ENCODE measurements at places on chromosomes 3 and 15. TPM values are rescaled to one million over a fixed set of nuclear protein-coding genes. Genes with fewer than 3 reads are reported as not detected.

Gene TTLL13
- total RNA-seq, result not detected

Gene FETUB
- total RNA-seq, result not detected

DNA sequence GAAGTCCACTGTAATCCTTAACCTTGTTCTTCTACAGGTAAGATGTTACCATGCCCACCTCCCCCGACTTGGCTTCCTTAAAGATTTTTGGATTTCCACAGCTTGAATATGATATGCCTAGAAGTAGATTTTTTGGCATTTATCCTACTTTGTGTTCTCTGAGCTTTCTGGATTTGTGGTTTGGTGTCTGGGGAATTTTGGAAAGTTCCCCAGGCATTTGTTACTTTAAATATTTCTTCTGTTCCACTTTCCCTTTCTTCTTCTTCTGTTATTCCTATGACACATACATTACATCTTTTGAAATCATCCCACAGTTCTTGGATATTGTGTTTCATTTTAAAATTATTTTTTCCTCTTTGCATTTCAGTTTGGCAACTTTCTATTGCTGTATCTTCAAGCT lies 122.1 kb upstream of the TMEM108 start:
- DNase-seq, result no peak

DNA sequence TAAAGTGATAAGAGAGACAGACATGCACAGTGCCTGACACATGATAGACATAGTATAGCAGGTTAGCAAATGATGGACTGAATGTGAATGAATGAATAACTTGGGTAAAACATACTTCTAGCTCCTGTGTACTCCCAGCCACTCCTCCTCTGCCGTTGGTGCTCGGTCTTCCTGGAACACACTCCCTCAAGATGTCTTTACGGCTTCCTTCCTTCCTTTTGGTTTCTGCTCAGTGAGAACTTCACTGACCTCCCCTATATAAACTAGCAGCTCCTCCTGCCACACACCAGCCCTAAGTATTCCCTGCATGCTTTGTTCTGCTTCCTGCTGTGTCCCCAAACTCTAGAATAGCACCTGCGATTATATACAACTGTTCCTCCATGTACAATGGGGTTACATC lies 50.2 kb downstream of the RAD54L2 start:
- DNase-seq, result no peak

GRCh38 chr15:92803852-92804609 lies 96.1 kb upstream of the CHD2 start:
- DNase-seq, result no peak

DNA sequence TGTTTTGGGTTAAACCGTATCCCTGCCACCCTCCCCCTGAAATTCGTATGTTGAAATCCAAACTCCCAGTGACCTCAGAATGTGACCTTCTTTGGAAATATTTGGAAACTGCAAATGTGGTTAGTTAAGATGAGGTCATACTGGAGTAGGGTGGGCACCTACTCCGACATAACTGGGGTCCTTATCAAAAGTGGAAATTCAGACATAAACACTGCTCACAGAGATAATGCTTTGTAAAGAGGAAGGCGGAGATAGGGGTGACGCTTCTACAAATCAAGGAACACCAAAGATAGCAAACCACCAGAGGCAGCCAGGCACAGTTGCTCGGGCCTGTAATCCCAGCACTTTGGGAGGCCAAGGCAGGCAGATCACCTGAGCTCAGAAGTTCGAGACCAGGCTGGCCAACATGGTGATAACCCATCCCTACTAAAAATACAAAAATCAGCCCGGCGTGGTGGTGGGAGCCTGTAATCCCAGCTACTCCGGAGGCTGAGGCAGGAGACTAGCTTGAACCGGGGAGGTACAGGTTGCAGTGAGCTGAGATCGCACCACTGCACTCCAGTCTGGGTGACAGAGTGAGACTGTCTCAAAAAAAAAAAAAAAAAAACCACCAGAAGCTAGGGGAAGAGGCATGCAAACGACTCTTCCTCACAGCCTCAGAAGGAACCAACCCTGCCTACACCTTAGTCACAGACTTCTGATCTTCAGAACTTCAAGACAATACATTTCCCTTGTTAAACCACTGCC lies 51.1 kb upstream of the CHD2 start:
- no peak for DNase-seq

All from chondrocyte (in vitro differentiated cells).